OCI-M1 (cell line): ENCODE measurements at places on chromosomes 11 and 22.
A peak's percentile ranks its signal among the peaks of the same experiment; 100 is the strongest.

DNA sequence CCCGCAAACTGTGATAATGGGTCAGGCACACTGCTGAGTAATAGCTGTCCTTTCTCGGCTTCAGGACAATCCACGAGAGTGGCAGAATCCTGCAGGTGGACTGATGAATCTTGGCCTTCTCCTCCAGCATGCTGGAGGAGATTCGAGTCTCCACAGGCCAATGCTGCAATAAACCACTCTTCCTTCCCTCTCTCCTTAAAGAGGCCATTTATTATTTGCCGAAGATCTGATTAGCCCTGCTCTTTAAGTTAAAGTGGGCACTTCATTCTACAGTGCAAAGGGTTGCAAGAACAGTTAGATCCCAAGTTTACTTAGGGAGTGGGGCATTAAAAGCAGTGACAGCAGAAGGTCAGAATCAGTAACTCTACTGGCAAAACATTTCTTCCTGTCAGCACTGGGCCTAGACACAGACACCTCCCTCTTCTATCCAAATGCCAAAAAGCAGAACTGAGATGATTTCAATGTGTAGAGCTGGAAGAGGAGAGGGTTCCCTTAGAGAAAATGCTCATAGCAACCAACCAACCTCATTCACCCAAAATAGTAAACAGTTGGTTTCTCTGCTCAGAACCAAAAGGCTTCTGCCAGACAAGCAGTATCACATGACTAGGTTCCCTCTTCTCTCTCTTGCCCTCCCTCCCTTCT lies 121.7 kb downstream of the SGSM3 start:
- DNase-seq: peak; percentile 87

DNA sequence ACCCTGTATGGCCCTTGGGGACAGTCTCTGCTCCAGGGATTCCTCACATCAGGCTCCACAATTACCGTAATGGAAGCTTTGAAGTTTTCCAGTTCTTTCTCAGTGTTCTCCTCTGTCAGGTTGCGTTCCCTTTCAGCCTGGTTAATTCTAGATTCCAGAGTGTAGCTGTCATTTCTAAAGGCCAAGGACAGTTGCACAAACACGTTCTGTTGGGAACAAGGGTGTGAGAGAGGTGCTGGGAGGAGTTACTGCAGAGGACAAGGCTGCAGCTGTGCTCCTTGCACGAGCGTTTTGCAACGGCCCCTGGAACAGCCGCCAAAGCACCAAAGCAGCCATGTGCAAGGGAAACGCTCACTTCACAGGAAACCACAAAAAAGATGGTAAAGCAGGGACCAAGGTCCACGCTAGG lies 35.9 kb upstream of the LYVE1 start:
- no peak for DNase-seq

DNA sequence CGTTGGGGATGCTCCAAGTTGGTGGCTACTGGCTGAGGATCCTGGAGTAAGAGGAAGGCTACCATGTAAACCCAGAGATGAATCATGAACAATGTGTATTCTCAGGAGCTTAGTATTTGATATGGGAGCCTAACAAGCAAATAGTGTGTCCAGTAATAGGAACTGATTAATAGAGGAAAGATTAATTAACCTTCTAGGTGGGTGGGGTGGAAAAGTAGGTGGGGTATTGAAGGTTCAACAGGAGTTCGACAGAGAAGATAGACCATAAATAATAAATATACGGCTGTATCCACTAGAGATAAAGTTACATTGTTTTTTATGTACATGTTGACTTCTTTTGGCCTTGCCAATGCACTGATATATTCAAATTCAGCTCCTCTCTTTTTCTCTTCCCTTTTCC lies 43.1 kb downstream of the BMAL1 start:
- no peak for DNase-seq

- DNase-seq: peak; percentile 69
Measured at GRCh38 chr11:67354075-67355022, 1.0 kb upstream of the POLD4 start.

DNA sequence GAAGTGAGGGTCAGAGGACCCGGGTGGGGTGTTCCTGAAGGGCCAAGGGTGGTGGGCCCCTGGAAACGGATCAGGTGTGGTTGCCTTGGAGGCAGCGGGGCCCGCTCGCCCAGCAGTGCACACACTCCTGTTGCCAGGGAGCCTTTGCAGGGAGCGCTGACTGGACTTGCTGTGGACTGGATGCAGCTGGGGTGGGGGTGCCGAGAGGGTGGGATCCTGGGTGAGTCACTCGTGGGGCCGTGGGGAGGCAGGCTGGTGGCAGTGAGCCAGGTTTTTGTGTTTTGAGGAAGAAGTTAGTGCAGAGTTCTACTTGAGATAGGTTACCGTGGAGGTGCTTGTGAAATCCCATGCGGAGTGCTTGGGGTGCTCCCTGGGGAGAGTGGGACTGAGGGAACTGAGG lies 1.3 kb downstream of the MRPL23 start:
- DNase-seq: no peak

GRCh38 chr22:21876486-21877176 lies 9.2 kb upstream of the MAPK1 start:
- peak; percentile 77 for DNase-seq
